Lower leg skin (tissue), 4 donors: ENCODE measurements at places on chromosomes 13 and 19. TPM values are rescaled to one million over a fixed set of nuclear protein-coding genes. Genes with fewer than 3 reads are reported as not detected.

DNA sequence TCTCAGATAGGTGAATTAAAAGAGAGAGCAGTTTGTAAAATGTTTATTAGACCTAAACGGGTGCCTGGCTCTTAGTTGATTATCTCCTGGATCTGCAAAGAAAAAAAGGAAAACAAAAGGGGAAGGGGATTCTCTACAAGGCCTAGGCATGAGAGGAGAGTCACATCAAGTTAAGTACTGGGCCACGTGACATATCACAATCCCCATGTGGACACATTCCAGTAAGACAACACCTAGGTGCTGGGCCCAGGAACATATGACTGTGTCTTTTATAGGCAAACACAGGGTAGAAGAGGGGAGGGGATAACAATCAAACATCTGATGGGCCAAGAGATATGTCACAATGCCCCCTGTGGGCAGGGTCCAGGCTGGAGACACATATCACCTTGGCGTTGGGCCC lies 4.2 kb upstream of the ZNF91 start:
- DNase-seq = no peak

The TGFBR3L gene
- 2.1 TPM for total RNA-seq

The PLEKHA4 gene
- total RNA-seq = 6.7 TPM

DNA sequence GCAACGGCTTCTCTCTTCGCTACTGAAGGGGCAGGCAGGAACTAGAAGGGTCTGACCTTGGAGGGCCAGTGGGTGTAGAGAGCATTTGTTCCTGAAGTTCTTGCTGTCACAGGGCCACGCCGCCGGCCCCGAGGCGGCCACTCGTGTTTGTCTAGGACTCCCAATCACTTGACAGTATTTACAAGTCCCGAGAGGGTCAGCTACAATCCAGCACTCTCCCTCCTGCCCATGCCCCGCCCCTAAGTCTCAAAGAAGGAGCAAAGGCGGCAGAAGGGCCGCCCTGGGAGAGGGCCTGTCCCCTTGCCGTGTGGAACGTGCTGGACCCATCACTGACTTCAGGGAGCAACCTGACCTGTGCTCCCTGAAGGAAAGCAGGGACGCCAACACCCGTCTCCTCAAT lies 118.5 kb downstream of the STK24 start:
- no peak for DNase-seq

The FPR3 gene
- total RNA-seq = 2.2 TPM

The ZNF223 gene
- total RNA-seq = 9.7 TPM
